Lung microvascular endothelial cell (primary cell): ENCODE measurements at places on chromosomes 3 and 15. TPM values are rescaled to one million over a fixed set of nuclear protein-coding genes. Genes with fewer than 3 reads are reported as not detected.

Gene LRRIQ4
- not detected in 2 replicates for total RNA-seq

DNA sequence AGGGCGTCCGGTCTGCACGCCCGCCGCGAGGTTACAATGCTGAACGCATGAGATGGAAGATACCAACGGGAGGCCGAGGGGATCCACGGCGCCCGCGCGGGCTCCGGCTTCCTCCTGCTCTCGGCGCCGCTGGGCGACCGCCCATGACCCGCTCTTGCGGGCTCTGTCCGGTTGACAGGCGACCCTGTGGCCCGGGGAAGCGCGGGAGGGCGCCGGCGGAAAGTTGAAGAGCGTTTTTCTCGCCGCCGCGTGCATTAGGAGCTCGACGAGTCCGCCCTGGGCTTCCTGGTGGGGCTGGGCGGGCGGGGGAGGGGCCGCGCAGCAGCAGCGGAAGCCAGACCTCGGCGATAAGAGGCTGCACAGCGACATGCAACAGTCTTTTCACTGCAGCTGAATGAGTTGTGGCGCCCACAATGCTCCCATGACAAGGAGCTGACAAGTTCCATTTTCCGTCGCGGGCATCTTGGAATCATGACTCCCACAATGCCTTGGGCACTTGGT, at the start of gene MBNL1:
TSS of gene MBNL1 (plus strand) at position 375 of the 501 bp plus-strand sequence. CDS start 31,265 bp downstream, outside the sequence.
- DNase-seq = peak; percentile 90

- DNase-seq = no peak
These were observed 448 bp downstream of the SLC12A8 start for GRCh38 chr3:125212091-125212508.

Gene ROBO2
- total RNA-seq = not detected in 2 replicates

Gene EPHA3
- not detected in 2 replicates for total RNA-seq

- no peak for DNase-seq
These were observed 300.0 kb downstream of the CHST2 start for GRCh38 chr3:143419611-143420010.

DNA sequence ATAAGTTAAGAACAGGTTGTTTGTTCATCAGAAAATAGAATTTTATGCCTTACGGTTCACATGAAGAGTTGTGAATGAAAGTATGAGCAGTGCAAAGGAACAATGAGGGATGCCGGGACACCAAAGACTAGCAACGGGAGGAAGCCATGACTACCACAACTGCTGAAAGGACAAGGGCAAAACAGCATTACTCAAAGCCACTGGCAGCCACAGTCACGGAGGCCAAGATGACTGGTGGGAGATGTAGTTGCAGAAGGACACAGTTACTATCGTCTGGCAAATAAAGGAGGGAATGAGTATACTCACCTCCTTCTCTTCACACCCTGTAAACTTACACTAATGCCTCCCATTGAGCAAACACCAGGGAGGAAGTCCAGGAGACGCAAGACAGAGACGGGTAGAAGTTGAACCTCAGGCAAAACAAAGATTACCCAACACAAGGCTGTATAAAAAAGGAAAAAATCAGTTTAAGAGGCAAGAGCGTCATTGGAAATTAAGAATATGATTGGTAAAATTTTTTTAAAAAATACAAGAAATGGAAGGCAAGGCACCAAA, 675.5 kb downstream of the FHIT start:
- DNase-seq = no peak

Gene TRPM1
- 0.20 TPM in 1 of 2 replicates, not detected in the other for total RNA-seq

- DNase-seq = no peak
These were observed 21.0 kb downstream of the PRICKLE2 start for GRCh38 chr3:64203969-64204908.

DNA sequence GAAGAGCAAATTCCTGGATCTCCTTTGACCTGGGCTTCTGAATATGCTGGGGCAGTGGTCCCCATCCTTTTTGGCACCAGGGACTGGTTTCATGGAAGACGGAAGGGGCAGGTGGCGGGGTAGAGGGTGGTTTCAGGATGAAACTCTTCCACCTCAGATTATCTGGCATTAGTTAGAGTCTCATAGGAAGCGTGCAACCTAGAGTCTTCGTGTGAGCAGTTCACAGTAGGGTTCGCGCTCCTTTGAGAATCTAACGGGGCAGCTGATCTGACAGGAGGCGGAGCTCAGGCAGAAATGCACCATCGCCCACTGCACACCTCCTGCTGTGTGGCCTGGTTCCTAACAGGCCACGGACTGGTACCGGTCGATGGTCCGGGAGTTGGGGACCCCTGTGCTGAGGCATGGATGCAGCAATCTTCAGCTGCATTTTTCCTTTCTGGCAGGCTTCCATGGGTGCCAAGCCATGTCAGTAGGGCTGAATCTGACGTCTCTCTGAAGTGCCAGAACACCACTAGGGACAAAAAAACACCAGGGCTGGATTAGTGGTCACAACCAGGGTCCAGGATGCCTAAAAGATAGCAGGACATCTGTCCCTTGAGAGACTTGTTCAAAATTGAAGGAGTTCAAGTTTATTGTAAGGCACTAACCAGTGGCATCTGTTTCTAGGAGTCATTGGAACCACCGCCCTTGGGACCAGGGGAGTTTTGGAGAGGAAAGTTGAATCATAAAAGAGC, 8.4 kb upstream of the GOLGB1 start:
- no peak for DNase-seq

GRCh38 chr15:94185547-94186236, 45.7 kb upstream of the MCTP2 start:
- DNase-seq = no peak

GRCh38 chr15:24857763-24858162, 97.0 kb upstream of the SNRPN start:
- DNase-seq = no peak

DNA sequence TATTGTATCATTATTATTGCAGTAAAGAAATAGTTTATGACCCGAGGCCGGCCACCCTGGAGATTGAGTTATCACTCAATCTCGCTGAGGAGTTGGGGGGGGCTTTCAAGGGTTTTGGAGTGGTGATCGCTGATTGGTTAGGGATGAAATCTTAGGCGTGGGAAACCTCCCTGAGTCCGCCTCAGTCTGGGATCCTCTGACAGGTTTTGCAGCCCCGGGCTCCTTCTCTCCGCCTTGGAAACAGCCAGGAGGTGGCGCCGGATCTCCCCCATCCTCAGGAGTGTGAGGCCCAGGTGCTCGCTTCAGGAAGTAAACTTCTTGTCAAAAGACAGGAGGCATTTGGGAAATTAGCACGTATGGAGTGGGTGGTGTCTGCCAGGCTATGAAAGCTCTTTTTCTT, 41.1 kb upstream of the SEC61A1 start:
- peak; percentile 17 for DNase-seq

GRCh38 chr3:196287090-196287439, 461 bp downstream of the PCYT1A start:
- DNase-seq = peak; percentile 33

GRCh38 chr15:94844198-94844537, 612.8 kb downstream of the MCTP2 start:
- DNase-seq = no peak

Gene HTR3E
- not detected in 2 replicates for total RNA-seq

Gene KLHL40
- not detected in 2 replicates for total RNA-seq

GRCh38 chr3:163971861-163972260, 1106.4 kb downstream of the SI start:
- DNase-seq = no peak

Gene CCDC13
- 0.20 and 0.22 TPM in 2 replicates for total RNA-seq

DNA sequence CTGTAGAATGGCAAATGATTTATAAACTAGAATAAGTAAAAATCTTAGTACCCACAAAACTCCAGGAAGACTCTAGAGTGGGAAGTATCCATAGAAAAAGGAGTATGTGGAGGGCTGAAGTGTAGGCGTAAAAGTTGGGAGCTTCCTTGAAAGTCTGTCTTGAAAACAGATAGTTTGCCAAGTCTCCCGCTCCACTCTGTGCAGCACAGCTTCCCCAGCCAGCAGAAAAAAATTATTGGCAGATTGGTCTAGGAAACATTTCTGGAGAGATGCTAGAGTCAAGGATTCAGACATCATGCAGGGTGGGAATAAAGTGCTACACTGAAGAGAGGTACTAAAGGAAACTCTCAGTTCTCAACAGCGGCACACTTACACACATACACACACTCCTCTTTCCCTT, 53.4 kb upstream of the CD200R1L start:
- DNase-seq = no peak

Gene PRKCI
- total RNA-seq = 18.7 and 23.1 TPM in 2 replicates

GRCh38 chr3:192183109-192183508, 544.2 kb downstream of the FGF12 start:
- DNase-seq = no peak

DNA sequence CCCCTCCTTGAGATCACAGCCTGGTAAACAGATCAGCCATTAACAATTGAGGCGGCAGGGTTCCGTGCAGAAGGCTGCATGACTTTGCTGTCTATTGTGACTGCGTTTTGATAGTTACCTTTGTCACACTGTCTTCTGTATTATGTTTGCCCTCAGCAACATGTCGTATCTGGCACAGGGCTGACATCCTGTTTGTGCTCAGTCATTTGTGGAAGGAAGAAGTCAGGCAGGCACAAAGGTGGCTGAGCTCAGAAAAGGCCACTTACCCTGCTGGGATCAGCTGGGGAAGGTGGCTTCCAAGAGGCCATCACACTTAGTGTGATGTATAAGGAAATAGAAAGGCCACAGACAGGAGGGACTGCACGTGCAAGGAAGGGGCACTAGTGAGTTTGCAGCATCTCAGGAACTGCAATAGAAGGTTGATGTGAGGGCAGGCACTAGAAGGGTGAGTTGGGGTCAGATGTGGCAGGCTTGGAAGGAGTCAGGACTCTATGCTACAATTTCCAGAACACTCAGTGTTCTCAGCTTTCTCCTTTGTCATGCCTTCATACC, 13.4 kb downstream of the PML start:
- DNase-seq = no peak

DNA sequence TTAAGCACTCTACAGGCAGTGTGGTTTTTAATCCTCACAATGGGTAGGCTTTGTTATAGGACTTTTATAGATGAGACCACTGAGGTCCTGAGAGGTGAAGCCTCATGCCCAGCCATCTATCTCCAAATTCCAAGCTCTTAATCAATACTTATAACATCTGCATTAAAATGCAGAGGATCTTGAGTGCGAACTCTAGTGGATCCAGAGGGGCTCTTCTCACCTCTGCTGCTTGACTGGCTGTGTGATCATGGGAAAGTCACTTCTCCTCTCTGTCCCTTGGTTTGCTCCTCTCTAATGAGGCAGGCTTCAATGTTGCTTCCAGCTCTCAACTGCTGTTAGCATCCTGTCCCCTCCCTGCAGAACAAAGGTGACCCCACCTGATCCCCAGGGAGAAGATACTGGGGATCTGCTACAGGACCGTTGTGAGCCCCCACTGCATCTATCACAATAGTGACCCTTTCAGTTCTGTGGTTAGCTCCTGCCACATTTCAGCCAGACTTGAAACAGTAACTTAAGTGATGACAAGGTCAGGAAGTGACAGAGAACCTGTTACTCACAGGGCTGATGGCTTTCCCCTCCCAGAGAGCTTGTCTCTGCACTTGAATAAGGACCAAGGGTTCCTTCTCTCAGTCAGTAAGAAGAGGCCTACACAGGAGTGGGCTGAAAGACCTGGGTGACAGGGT, 1.3 kb downstream of the SLC27A2 start:
- no peak for DNase-seq

DNA sequence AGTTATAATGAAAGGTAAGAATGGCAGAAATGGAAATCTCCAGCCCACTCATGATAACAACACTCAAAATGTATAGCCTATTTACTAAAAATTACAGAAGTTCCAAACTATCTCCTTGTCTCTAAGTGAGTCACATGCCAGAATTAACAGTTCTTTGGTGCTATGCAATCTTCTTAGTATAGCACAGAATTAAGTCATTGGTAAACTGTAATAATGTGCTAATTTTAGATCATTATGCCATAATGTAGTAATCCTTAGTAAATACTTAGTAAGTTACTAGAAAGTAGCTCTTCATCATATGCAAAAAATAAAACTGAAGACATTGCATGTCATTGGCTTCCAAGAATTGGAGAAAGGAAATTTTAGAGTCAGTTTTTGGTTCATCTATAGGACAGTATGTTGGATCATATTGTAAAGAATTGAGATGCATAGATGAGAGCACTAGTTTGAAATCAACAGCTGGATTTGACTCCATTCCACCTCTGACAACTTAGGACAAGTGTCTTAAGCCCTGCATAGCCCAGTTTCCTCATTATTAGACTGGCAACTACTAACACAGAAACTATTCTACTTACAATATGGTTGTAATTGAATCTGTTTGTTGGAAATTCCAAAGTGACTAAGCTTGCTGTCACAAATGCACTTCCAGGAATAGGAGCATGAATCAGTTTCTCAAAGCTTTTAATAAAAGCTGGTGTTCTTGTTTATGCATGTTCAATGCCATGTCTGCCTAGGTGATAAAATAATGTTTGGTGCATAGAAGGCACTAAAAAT, 40.1 kb upstream of the CD47 start:
- peak; percentile 88 for DNase-seq

DNA sequence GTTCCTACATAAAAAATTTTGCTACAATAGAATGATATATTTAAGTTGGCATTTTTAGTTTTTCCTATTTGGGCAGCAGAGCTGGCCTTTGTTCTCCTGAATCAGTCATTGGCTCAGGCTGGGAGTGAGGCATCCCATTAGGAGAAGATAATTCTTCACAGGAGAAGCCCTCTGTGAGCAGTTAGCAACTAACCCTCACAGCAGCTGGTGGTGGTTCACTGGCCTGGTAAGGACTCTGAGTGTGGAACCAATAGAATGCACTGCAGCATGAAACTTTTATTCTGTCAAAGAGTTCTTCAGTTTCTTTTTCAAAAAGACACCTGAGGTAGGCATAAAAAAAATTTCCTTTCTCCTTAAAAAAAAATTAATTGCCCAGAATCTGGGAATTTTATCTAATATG, 562.6 kb downstream of the ZNF385D start:
- DNase-seq = no peak

DNA sequence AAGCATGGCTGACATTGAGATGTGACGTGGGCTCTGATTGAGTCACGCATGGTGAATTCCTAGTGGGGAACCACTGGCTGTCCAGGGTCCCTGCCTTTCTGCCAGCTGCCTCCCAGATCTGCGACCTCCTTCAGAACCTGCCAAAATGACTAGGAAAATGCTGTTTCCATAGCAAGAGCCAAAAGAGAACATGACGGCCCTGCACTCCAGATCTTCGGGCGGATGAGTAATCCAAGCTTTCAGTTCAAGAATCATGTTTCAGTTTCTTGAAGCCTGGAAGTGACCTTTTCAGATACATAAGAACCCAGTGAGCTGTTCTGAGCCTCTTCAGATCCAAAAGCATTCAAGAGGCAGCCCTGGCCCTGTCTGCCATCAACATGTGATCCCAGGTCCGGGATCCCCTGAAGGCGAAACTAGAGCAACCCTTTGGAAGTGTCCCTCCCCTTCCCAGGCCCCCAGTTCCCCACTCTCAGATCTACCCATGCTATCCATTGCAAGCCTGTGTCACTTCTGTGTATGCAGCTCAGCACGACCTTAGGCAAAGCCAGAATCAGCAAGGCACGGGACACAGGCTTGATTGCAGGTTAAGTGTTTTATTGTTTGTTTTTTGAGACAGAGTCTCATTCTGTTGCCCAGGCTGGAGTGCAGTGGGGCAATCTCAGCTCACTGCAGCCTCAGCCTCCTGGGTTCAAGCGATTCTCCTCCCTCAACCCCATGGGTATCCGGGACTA, 19.7 kb downstream of the ANKRD63 start:
- DNase-seq = no peak

Gene NRG4
- not detected in 2 replicates for total RNA-seq
